Amygdala (tissue), 56 donors: ENCODE measurements at places on chromosomes 7 and 10.

GRCh38 chr10:58089739-58090138 is 178.0 kb downstream of the IPMK start:
- no peak for DNase-seq

DNA sequence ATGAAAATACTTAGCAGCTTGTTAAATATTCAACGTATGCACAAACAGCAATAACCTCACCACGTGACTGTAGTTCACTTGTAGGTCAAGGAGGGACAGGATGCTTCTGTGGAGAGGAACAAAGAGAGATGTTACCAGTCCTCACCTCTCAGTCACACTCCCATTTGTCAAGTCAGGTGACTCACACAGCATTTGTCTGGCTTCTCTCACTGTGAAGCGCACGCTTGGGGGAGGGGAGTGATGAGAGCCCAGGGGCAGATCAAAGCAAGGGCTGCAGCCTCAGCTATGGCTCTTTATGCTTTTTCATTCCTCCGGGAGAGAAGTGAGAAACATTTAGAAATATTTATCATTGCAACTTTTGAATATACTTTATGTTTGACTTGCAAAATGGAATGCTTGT is 2.9 kb upstream of the RBM20 start:
- no peak for DNase-seq

- no peak for DNase-seq
These were observed 190.3 kb upstream of the ETV1 start for GRCh38 chr7:14179781-14180180.

GRCh38 chr10:86286236-86287109 is 80.1 kb downstream of the GRID1 start:
- DNase-seq = no peak

DNA sequence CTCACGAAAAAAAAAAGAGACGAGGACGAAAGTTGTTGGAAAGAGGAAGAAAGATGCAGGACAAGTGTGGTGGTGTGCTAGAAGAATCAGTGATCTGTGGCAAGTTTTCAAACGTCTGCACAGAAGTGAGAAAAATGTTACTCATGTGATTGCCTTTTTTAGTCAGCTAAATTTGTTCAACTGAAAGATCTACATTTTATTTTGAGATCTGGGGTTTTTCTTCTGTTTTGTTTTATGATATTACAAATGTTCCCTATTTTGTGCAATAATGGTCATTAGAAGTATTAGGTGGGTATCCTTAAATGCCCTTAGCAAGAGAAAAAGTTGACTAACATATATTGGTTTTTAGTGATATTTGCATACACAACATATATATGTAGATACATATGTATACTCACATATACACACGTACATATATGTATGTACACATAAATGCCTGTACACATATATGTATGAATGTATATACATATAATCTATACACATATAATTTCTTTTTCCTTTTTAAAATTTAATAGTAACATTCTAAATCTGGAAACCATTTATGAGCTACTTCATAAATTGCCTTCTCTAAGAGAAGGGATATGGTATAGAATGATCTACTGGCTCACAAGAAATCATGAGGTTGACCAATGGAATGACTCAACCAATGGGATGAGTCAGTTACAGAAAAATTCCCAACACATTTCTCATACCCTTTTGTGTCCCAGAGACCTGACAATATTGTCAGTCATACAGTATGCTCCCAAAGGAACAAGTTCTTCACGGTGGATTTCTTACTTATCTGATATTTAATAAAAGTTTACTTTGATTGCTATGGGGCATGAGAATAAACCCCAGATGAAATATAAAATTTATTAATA is 38.4 kb downstream of the SLC39A12 start:
- DNase-seq = no peak

GRCh38 chr7:158240801-158241200 is 346.8 kb downstream of the PTPRN2 start:
- no peak for DNase-seq

DNA sequence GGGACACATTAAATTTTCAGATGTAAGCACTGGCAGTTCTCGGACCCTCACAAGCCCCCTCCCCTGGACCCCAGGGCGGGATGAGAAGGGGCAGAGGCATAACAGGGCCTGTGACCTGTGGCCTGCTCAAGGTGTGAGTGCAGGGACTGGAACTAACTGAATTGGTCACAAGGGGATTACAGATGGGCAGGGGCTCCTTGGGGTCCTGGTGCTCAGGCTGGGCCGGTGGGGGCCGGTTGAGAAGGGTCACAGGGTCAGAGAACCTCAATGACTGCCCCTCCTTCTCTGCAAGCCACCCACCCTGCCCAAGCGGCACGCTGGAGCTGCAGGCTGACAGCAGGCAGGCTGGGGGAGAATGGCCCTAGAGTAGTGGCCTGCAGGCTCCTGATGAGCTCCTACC is 80.8 kb upstream of the PCBD1 start:
- DNase-seq = no peak

GRCh38 chr7:42315631-42316030 is 78.6 kb upstream of the GLI3 start:
- DNase-seq = no peak

- DNase-seq = no peak
These were observed 809.1 kb downstream of the SORCS1 start for GRCh38 chr10:106355450-106355849.

DNA sequence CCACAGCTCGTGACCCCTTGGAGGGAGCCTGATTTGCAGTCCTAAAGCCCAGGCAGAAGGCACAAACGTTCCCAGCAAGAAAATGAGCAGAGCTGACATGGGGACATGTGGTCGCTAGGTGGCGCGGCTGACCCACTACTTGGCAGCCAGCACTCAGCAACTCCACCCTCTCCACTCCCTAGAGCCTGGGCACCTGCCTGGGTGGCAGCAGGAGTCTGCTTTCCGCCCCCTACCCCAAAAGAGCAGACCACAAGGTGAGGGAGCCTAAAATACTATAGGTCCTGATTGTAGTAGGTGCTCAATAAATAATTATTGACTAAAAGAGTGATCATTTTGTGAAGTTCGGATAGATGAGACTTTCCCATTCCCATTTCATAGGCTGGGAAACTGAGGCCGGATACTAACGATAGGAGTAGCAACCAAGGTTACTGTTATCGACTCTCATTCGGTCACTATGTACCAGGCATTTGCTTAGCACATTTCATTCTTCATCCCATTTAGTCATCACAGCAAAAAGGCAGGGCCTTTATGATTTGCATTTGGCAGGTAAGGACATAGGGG is 57.4 kb downstream of the NEUROG3 start:
- DNase-seq = no peak

DNA sequence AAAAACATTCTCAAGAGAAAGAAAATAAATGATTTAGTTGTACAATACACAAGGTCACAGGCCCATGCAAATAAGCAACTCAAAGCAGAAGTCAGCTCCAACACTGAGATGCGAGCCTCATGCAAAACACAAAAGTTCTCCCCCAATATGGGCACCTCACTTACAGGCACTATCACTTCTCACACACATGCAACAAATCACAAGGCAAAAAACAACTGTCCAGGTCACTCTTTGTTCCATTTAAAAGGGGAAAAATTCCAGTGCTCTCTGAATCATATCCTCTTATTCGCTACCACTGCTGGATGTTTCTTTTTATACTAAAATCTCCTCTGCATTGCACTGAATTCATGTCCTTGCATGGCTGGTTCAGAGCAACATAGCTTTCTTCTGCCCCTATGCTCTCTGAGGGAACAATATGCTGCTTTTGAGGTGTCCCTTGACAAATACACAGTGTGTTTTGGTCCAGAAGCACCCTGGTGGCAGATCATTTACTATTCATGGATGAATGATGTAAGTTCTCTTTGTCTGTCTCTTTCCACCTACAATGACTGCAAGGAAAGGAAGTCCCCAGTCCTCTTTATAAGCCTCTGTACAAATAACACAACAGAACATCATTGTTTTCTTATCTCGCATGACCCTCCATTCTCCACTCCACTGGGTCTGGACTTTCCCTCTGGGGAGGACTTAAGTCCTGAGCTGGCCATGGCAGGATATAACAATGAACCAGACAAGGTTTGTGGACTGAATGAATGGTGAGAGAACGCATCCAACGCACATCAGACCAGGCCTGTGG is 85.4 kb upstream of the GSDME start:
- DNase-seq = no peak
